ENCODE measurements at places on chromosomes 1 and 21.

DNA sequence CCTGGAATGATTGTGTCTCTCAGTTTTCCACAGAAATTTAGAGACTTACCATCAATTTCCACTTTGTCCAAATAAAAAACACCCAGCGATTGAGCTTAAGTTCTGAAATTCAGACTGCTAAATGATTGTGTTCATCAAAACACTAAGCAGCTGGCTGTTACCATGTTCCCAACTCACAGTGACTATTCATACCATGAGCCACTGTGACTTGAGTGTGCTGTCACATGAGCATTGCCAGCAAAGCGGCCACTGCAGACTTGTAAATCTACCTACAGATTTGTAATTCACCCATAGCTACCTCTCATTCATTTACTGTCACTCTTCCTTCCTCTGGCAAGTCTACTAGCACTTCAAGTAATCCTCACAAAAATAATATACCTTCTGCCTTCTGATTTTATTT, 17.2 kb upstream of the PRKAB2 start:
- DNase-seq = no peak

GRCh38 chr1:43997295-43997999, 6.0 kb downstream of the CCDC24 start:
- no peak for DNase-seq

DNA sequence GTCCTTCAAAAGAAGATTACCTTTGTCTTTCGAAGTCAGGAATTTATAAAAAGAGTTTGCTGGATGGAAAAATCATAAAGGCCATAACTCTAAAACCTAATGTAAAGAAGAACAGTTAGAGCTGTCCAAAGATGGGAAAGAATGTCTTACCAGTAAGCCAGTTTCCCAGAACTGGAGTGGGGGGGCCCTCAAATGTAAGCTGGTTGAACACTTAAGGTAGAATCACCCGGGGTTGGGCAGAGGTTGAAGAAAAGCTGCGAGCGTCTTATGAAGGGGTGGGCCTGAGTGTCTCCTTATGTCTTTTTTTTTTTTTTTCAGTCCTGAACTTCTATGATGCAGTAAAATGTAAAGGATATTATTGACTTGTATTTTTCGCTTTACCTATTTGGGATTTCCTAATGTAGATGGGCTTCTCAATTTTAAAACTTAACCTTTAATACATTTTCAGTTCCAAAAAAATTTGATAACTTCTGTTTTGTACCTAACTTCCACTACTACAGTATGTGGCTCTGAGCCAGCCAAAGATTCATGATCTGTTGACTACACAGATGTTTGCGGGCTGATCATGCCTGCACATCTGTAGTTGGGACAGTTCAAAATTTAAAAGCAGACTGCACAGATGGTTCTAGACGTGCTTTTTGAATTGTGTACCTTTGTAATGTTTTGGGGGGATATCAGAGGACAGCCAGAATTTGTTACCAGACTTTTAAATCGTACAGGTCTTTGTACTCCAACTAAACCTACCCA, 43.6 kb downstream of the NFYC start:
- no peak for DNase-seq

DNA sequence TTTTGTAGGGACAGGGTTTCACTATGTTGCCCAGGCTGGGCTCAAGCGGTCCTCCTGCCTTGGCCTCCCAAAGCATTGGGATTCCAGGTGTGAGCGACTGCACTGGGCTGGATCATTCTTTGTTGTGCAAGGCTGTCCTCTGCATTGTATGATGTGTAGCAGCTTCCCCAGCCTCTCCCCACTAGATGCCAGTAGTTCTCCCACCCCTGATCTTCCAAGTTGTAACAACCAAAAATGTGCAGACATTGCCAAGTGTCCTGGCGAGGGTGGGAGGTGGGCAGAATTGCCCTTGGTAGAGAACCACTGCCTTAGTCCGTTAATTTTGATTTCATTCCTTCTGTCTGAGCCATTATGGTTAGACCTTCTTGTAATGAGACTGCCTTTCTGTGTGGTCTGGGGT, 7.2 kb downstream of the GALNT2 start:
- no peak for DNase-seq

DNA sequence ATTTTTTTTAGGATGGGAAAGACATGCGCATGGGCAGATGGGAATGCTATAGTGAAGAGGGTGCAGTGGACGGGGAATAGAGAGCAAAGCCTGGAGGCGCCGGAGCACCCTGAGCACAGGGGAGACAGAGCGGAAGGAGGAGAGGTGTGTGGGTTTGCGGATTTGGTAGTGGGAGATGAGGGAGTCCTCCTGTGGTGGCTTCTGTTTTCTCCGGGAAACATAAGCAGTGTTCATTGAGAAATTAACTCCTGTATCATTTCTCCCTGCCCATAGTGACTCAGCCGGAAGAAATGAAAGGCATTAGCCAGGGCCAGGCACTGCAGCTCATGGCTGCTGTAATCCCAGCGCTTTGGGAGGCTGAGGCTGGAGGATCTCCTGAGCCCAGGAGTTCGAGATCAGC, 4.7 kb upstream of the PTPRF start:
- DNase-seq = no peak

All from inflammatory macrophage (primary cell).